Activated T-helper 1 cell treated with Interleukin-2 at 50 U/mL for 16 hours (primary cell): ENCODE measurements at places on chromosomes 7 and 10.

DNA sequence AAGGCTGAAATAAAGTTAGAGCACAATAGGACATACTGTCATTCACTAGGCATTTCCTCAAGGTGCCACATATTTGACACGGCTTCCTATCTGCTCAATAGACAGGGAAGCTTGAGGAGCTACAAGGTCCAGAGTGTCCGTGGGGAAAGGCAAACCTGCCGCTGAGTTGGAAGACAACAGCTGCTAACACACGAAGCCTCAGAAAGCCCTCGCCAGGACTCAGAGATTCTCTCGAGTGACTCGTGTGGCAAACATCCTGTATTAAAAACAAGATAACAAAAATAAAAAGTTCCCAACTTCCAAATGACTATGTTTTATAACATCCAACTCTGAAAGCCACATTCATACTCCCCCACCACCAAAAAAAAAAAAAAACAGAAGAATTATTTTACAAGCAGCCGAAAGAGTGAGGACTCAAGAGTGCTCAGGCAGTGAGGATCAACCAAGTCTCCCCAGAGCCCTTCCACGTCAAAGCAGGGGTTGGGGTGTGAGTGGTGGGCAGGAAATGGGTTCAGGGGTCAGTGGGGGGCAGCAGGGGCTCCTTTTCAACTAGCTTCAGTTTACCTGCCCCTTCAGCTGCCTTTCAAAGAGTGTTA is 67.6 kb downstream of the STK17A start:
- DNase-seq, result no peak

DNA sequence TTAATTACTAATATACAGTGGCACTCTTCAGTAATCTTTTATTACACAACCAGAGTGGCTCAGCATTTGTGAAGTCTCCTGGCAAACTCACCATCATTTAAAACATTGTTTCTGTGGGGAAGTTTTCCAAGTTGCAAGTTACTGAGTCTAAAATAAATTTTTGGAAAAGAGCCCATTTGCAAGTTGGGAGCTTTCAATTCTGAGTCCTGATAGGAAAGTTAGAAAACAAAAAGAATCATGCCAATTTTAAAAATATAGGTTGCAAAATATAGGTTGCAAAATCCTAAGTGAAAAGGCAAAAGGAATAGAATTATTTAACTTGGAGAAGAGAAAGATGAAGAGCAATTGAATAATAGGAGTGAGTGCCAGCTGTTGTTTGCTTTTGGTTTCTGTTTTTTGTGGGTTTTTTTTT is 378.8 kb upstream of the C7orf33 start:
- no peak for DNase-seq

DNA sequence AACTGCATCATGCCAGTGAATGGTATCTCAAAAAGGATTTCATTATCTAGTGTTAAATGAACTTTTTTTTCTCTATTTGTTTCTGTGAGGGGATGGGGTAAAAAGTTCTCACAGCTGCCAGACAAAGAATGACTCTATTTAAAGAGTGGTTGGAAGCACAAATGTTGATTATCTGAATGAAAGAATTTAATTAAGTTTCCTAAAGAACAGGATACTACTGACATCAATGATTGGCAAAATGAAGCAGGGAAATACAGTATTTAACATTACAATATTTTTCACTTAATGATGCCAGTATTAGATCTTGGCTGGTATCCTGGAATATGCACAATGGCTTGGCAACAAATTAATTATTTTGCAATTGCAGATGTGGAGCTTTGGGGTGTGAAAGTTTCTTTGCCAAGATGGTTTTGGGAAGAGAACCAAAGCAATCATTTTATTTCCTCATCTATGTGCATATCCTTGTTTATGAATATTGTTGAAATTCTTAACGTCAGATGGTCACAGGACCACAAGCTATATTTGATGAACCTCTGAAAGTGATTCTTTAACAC is 336.8 kb downstream of the ARL4A start:
- DNase-seq, result no peak

GRCh38 chr10:114987995-114988394 is 50.0 kb downstream of the TRUB1 start:
- no peak for DNase-seq

DNA sequence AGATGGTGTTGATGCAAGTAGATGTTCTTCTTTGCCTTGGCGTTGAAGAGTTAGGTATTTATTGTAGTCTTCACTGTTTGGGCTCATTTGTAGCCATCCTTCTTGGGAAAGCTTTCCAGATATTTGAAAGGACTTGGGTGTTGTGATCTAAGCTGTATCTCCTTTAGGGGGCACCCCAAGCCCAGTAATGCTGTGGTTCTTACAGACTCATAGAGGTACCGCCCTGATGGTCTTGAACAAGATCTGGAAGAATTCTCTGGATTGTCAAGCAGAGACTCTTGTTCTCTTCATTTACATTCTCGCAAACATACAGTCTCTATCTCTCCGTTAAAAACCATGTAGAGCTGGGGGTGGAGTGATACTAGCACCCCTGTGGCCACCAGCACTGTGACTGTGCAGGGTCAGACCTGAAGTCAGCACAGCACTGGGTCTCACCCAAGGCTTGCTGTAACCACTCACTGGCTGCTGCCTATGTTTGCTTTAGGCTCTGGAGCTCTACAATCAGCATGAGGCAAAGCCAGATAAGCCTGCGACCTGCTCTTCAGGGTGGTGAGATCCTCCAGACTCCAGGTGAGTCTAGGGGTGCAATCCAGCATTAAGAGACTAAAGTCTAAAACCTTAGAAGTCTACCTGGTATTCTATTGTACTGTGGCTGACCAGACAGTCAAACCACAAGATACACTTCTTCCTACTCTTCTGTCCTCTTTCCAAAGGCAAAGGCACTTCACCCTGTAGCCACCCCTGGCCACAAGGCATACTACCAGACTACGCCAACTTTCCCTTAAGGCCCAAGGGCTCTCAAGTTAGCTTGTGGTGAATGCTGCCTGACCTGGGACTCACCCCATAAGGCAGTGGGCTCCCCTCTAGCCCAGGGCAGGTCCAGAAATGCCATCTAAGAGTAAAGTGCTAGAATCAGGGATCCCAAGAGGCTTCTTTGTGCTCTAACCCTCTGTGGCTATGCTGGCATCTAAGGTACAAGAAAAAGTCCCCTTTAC is 209.7 kb upstream of the TMEM196 start:
- no peak for DNase-seq

DNA sequence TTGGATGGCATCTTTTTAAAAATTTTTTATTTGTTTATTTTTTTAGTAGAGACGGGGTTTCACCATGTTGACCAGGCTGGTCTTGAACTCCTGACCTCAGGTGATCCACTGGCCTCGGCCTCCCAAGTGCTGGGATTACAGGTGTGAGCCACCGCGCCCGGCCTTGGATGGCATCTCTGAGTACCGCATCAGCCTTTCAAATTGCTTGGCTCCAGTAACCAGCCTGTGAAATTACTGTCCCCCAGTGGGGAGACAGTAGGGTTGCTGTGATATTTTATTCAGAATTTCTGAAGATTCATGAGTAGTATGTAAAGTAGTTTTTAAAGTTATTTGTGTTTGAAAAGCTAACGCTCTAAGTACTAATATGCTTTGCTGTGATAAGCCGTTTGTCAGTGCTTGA is 1.2 kb downstream of the NUB1 start:
- no peak for DNase-seq

GRCh38 chr7:123115331-123115730 is 84.4 kb downstream of the SLC13A1 start:
- no peak for DNase-seq

- no peak for DNase-seq
Observed at GRCh38 chr7:94748376-94748775, 92.4 kb upstream of the SGCE start.

GRCh38 chr7:6558837-6559236 is 7.6 kb upstream of the GRID2IP start:
- DNase-seq, result no peak

DNA sequence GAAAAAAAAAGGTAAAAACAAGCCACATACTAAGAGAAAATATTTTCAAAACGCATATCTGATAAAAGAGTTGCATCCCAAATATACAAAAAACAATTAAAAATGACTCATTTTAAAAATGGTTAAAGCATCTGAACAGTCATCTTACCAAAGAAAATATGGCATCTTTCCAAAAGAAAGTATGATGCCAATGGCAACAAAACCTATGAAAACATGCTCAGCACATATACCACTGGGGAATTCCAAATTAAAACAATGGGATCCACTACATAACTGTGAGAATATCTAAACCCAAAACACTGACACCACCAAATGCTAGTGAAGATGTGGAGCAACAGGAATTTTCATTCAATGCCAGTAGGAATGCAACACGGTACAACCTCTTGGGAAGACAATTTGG is 39.3 kb downstream of the VSTM2A start:
- no peak for DNase-seq

DNA sequence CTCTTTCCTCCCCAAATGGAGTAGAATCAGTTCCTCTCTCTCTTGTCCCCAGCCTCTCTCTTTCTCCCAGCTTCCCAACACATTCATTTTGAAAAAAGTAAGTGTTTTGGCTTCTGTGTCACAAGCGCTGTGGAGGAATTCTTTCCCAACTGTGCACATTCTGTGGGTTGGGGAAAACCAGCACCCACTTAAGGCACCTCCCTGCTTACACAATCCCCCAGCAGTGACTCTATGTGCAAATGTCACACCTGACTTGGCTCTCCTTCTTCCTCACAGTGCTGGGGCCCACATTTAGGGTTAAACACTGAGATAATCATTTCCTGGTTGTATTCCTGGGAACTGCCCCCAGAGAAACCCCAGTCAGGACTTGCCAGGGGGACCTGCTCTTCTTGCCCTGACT is 358.1 kb upstream of the ZNF32 start:
- no peak for DNase-seq

DNA sequence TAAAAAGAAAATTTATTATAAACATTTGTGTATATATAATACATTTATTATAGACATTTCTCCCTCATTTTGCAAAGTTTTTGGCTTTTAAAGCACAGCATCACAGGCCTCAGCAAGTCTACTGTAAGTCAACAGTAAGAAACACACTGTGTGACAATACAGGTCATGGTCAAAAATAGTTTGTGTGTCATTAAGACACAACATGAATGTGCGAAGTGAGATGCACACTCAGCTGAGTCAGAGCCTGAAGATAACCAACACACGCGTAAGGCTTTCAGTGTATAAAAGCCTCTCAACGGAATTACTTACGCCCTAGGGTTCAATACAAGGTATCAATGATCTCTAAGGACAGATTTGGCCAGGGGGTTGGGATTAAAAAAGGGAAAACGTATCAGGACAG is 157.6 kb downstream of the PIP4K2A start:
- no peak for DNase-seq

DNA sequence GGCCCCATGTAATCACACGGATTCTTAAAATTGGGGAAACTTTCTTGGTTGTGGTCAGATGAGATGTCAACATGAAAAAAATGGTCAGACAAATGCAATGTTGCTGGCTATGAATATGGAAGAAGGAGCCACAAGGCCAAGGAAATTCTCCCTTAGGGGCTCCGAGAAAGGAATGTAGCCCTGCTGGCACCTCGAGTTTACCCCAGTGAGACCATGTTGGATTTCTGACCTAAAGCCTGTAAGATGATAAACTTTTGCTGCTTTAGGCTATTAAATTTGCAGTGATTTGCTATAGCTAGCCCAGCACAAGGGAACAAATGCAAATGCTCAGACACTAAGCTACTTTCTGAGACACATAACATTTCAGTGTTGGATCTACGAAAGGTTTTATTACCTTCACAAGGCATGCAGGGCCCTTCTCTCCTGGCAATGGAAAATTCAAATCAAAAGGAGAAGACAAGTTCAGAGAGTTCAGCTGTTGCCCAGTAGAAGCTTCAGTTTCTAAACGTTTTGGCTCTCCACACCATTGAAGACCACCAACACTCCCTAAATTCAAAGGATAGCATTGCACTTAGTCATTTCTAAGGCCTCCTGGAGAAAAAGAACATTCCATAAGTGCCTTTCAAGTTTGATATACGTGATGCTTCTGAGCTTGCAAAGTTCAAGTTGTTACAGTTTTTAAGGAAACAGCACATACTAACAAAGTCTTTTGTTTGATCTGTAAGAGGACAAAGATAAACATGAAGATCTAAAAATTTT is 23.4 kb downstream of the MCMBP start:
- no peak for DNase-seq
